ENCODE measurements at places on chromosomes 6 and 20.

DNA sequence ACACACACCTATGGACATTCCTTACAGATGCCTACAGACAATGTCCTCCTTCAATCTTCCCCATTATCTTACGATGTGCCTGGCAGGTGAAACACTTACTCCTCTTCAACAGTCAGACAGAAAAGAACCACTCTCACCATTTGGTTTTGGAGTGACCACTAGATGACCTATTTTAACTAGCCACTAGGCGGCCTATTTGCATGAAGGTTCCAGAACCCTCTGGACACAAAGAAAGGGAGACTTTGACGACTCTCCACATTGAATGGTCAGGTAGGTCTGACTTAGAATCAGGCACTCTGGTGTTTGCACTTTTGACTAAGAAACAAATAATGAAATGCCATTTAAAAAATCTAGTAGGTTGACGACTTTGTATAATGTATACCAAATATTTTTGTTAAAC, 42.0 kb downstream of the PNLDC1 start:
- DNase-seq: peak; percentile 25

GRCh38 chr6:27605401-27606342, 132.8 kb upstream of the ZNF184 start:
- DNase-seq: no peak

- DNase-seq: no peak
These were observed 634 bp downstream of the ITPA start for GRCh38 chr20:3209946-3210317.

DNA sequence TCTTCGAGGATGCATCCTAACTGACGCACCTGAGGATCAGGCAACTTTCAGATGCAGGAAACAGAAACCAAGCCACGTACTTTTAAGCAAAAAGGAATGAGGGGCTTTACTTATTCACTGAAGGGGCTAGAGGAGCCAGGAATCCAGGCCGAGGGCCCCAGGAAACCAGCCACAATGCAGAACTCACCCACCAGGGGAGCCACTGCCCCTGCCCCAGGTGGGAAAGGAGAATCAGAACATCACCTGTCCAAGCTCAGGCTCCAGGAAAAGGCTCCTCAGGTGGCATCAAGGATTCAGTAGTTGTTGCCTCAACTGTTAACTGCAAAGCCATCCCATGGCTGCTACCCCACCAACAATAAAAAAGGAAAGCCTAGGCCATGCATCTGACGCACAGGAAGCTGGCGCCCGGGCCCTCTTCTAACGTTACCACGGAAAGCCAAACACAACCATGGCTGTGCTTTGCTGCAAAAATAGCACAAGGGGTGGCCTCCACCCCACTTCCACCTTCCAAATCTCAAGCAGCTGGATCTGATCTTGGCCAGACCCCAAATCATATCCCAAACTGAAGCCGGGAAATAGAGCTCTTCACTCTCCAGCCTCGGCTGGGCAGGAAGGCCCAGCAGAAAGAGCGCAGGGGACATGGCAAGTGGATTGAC, 121.0 kb downstream of the PREX1 start:
- DNase-seq: no peak

DNA sequence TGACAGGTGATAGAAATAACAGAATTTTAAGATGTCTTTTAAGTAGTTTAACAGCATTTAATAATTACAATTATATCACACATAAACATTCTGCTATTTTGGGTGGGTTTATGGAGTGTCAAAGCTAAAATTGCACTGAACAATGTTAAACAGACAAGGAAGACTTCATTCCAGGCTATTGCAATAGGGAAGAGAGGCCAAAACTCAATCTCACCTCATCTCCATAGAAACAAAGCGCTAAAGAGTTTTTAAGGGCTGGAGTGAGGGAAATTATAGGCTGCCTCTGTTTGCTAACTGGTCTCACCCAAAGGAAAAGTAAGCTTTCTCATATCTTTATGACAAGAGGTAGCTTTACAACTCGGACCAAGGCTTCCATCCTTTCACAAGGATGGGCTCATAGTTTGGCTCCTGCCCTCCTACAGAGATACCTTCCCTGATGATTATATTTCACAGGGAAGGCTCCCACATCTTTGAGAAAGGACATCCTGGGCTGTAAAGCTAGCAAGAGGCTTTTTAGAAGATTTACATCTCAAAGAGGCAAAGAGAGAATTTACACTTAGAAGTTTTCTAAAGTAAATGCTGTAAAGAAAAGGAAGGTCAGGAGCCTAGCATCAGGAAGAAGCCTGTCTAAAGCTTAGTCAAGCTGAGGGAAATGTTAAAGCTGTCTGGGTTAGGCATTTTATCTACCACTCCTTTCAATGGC, 350.2 kb upstream of the IMPG1 start:
- no peak for DNase-seq

- no peak for DNase-seq
These were observed 20.5 kb downstream of the FYN start for GRCh38 chr6:111852725-111853124.

GRCh38 chr6:29141606-29142005, 29.1 kb upstream of the OR2J2 start:
- no peak for DNase-seq

DNA sequence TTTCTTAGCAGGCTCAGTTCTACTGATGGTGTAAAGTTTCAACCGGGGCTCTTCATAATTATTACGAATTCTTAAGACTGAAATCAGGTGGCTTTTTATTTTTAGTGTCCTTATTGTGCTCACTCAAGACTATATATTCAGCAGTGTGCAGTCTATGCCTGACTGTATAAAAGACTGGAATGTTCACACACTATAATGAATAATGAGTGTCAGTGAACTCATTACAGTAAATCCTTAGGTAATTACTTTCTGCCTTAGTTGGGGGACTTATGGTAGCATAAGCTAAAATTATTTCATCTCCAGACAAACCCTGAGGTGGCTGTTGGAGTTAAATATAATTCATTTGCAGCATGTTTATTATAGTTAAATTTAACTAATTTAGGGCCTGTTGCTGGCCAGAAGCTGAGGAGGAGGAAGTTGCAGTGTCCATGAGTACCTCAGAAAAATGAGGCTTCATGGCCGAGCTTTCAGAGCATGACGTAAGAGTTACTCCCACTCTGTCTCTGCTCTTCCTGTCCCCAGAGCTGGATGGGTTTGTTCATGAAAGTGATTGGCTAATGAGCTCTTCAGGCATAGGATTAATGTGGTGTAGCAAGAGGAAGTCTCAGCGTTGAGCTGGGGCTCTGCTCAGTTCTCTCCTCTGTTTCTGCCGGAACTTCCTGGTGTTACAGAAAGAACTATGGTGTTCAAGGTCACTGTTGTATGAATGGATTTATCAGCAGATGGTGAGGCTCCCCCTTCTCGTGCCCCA, 335.7 kb downstream of the NRN1 start:
- DNase-seq: no peak
